Activated T-cell treated with anti-CD3 and anti-CD28 coated beads for 1 hour (primary cell): ENCODE measurements at places on chromosomes 6 and 20.

DNA sequence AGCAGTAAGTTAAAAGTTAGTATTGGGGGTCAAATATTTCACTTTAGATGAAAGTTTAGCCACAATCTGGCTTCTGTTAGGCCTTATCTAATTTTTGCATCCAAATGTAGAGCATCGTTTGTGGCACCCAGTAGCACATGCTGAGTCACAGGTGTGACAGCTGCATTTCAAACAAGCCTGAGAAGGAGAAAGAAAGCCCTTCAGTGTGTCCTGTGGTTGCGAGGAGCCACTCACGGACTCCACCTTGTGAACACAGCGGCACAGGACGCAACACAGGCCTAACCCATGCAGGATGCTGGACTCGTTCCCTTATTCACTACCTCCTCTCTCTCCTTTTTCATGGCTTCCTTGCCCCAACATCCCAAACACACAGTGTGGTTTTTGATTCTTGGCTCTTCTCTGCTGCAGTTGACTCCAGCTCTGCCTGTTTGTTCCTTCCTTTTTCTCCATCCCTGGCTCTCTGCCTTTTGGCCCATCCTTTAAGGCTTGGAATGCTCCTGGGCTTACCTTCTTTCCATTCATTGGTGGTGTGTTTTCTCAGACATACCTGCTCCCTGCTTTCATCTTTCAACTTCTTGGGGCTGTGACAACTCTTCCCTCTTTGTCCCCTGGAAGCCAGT, 124.2 kb downstream of the SLC16A10 start:
- DNase-seq, result no peak

DNA sequence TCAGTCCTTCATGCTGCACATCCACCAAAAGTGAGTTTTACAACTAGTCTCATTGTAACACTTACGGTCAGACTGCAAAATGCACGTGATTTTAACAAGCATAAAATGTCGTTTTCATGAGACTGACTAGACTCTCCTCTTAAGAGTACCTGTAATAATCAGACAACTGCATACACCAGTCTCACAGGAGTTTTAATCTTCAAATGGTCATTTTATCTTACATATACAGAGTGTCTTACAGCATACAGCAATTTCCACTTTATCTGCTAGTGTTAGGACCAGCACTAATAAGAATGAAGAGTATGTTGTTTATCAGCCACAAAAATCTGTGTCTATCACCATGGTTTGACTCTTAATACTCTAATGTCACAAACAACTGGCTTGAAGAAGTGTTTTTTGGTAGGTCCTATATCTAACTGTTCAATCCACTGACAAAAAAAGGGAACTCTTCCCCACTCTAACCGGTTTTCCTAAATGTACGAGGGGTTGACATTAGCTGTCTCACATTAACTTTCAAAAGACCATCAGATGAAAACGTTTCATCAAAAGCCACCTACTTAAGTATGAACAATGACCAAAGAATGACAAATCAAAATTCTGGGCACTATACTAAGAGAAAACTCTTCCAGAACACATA, 1.5 kb upstream of the ASF1A start:
- no peak for DNase-seq

DNA sequence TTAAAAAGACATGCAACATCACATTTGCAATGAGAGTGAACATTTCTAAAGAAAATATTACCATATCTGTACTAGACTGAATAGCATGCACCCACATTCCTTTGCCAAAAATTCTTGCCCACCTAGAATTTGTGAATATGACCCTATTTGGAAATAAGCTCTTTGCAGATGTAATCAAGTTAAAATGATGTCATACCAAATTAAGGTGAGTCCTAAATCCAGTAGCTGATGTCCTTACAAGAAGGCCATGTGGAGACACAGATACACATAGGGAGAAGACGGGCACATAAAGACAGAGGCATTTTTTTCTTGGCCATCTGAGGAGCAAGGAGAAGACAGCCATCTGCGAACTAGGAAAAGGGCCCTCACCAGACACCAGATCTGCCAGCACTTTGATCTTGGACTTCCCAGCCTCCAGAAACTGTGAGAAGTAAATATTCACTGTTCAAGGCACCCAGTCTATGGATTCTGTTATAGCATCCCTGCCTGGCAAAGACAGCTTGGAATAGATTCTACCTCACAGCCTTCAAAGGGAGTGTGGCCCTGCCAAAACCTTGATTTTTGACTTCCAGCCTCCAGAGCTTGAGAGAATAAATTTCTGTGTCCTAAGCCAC, 22.8 kb upstream of the ATXN1 start:
- no peak for DNase-seq

GRCh38 chr6:117409420-117409819, 16.3 kb downstream of the ROS1 start:
- no peak for DNase-seq

DNA sequence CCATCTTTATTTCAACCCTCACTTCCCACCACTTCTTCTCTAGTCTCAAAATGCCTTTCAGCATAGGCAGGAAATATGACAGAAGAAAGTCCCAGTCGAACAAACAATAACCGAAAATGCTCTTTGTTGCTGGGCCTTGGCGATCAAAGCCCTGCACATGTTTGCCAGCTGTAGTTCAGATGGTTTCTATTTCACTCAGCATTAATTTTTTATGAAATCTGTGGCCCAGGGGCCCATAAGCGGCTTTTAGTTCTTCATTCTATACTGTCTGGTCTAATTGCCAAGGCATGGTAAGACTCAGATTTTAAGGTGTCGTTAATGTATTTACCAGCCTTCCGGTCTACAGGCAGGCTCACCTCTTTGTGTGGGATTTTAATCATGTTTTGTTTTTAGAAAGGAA, 10.9 kb upstream of the F13A1 start:
- no peak for DNase-seq

DNA sequence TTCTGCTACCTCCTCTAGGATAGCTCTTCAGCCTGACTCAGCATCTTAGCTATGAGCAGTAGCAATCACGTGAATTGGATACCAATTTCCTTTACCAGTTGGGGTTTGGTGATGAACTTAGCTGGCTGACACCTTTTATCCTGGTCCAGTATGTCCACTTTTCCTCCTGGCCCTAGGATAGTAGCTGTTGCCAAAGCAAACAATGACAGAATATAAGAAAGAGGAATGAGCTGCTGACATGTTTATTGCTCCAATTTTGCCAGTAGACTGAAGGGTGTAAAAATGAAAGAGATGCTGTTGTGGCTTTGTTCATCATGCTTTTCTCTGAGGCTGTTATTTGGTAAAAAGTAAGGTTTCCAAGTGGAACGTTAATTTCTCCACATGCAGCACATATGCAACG, 168.3 kb upstream of the JAG1 start:
- DNase-seq, result no peak

DNA sequence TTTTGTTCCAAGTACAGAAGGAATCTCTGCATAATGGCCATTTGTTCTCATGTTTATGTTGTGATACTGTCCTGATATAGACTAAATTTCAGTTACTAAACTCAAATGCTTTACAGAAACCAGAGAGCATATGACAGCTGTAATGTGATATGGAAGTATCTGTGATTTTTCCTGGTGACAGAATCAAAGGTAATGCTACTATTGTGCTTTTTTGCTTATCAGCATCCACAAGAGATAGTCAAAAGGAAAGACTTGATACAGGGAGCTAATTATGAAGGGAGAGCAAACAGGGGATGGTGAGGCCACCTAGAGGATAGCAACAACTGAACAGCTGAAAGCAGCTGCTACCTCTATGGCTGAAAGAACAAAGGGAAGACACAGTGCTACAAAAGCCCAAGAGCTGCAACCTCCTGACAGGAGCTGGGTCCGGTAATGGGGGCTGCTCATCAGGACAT, 181.4 kb downstream of the PHF3 start:
- no peak for DNase-seq

- no peak for DNase-seq
Measured at GRCh38 chr6:141252828-141253608, 879.7 kb upstream of the GJE1 start.

DNA sequence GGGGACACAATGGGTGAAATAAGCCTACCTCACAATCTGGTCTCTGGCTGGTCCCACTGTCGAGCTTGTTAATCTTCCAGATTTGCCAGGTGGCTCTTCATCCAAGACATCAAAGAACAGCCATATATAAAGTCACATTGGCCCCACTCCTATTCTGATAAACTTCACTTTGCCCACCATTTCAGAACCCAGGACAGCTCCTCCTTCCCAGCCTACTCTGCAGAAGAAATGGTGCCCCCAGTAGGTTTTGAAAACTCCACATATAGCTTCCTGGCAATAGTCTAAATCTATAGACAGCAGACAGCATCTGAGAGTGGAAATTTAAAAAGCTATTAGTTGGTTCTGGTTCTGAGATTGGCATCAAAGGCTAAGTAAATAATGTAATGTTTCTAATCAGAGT, 143.1 kb upstream of the PCSK2 start:
- no peak for DNase-seq

- no peak for DNase-seq
Measured at GRCh38 chr6:98695091-98695801, 139.1 kb upstream of the POU3F2 start.

- no peak for DNase-seq
Measured at GRCh38 chr20:10217721-10218410, 764 bp upstream of the SNAP25 start.

DNA sequence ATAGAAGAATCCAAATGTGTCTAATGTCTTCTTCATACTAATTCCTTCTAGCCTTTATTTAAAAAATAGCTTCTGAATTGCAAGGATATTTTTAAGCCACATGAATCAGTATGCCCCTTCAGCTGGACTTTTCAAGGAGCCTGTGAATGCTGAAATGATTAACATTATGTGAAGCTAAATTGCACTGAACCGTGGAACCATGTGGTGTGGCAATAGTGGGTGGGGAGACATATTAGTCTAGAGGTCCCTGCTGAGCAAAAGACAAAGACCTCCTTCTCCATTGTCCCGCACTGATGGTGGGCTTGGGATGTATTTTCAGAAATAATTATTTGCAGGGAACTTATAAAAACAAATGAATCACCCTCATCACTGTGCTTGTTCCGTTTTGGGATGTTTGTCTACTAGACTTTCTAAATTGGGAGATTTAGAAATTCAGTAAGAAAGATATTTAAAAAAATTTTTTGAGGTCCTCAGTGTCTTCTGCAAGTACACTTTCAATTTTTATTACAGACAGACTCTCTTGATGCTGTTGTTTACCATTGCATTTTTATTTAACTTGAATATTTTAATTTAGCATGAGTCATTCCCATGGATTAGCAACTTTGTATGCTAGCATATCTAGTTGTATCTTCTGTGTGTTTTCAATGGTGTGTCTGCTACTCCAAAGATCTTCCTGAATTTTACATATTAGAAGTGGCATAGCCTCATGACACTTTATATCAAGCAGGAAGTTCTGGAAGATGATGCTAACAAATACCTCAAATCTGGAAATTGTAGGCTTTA, 238.1 kb downstream of the LAMA2 start:
- DNase-seq, result no peak

GRCh38 chr20:33724439-33725094, 4.5 kb upstream of the PXMP4 start:
- DNase-seq, result no peak

DNA sequence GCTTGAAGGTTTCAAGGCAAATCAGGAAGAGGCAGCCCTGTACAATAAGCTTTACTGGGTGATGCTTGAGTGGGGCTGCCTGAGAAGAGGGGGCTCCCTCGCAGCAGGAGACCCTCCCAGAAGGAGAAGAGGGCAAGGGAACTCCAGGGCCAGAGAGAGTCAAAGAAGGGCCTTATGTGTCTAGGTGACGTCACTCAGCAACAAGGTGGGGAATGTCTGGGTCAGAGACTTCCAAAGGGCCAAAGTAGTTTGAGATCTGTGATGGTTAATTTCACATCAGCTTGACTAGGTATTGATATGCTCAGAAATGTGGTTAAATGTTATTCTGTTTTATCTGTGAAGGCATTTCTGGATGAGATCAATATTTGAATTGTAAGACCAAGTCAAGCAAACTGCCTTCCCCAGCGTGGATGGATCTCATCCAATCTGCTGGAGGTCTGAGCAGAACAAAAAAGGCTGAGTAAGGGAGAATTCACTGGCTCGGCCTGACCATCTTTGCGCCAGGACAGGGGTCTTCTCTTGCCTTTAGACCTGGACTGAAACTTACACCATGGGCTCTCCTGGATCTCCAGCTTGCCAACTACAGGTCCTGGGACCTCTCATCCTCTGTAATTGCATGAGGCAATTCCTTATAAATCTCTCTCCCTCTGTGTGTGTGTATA, 35.9 kb downstream of the MAS1 start:
- no peak for DNase-seq

- DNase-seq, result no peak
Measured at GRCh38 chr6:50816947-50817645, 1.6 kb upstream of the TFAP2B start.

- no peak for DNase-seq
Measured at GRCh38 chr6:166504100-166504499, 82.4 kb downstream of the RAMACL start.

GRCh38 chr6:42165016-42165415, 8.1 kb upstream of the GUCA1A start:
- no peak for DNase-seq

DNA sequence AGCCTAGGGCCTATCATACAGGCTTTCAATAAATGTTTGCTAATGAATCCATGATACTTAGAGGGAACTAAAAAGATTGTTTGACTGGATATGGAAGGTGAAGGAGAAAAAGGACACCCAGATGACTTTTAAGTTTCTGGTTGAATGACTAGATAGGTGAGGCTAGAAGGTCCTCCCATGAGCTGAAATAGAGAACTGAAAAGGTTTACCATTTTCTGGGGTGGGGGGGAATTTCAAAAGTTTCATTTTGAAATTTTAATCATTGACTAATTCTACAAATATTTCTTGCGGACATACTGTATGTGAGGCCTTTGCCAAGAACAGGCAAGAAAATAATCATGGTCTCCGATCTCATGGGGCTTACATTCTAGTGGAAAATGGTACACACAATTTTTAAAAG, 17.9 kb upstream of the ZBTB2 start:
- DNase-seq, result no peak

DNA sequence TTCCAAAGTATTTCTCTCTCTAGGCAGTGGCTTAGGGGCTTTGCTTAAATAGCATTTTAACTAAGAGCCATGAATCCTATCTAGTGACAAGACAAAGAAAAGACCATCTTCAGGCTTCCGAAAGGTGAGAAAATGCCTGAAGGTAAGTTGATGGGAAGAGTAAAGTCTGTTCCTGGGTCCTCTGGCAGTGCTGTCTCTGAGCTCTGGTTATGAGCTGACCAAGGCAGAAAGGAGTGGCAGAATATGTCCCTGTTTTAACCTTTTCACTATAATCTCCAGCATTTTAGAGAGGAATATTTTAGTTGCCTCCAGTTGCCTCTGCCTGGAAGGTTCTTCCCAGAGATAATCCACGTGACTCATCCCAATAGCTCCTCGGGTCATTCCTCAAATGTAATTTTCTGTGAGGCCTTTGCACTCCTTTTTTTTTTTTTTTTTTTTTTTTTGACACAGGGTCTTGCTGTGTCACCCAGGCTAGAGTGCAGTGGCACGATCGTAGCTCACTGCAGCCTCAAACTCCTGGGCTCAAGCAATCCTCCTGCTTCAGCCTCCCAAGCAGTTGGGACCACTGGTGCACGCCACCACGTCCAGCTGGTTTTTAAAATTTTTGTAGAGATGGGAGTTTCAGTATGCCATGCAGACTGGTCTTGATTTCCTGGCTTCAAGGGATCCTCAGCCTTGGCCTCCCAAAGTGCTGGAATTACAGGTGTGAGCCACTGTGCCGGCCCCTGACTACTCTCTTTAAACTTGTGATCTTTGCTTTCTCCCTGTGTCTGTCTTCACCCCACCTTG, 3.7 kb upstream of the ARMH2 start:
- no peak for DNase-seq
